Left renal cortex interstitium (tissue), 4 donors: ENCODE measurements at places on chromosomes 5 and 9.
A peak's percentile ranks its signal among the peaks of the same experiment; 100 is the strongest.

DNA sequence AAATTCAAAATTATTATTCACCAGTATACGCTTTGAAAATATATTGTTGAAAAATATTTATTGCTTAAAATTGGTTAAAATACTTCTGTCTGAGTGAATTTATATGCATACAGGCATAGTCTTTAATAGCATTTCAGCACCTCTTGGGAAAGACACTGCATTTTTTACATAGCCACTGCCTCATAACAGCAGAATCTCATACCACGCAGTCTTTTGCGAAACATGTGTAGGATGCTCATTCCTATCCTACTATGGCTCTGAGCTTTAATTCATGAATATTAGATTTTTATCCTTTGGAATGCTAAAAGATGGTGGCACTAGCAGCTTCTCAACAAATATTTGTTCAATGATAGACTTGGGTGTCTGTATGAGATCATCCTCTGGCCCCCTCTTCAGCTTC, 94.0 kb upstream of the SH3GL2 start:
- DNase-seq: no peak

GRCh38 chr9:112006361-112007020, 109.9 kb downstream of the UGCG start:
- DNase-seq: no peak

DNA sequence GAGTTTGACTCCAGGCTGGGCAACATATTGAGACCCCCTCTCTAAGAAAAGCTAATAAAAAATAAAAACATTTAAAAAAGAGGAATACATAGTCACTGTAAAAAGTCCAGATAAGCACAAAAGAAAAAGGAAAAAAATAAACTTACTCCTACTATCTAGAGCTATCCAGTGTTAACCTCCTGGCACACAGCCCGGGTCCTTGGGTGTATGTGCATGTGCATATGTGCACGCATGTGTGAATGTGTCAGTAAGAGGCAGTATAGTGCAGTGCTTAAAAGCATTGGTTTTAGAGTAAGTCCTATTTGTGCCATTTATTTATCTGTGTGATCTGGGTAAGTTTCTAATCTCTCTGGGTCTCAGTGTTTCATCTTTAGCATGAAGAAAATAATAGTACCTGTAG, 26.7 kb downstream of the FAM219A start:
- no peak for DNase-seq

DNA sequence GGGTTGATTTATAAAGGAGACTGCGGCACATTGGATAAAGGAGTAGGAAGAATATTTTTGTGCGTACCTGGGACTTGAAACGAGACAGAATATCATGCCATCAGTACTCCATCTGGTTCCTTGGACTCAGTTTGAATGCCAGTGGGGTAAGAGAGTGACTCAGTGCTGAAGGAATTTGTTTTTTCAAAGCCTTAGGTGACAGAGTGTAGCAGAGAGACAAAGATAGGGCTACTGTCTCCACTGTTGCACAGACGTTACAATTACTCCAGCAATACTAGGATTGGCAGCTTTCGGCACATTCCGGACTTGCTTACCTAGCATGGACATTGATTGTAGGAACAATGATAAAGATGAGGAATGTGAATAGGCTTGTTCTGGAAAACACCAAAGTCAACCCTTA, 250.7 kb downstream of the KCTD16 start:
- no peak for DNase-seq

DNA sequence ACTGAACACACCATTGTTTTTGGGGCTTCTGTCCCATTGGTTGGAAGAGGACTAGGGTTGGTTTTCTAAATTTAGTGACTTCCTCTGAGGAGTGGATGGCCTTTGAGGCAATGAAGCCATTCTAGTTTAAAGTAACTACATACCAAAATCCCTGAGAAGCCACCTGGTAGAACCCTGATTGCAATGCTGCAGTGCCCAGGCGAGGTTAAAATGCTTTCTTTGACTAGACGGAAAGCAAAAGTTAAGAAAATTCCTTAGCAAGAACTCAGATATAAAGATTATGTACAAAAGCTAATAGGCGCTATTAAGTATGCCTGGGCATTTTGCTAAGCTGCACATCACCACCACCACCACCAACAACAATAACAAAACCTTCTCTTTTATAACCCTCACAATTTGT, 20.6 kb downstream of the GLRX start:
- DNase-seq: no peak

DNA sequence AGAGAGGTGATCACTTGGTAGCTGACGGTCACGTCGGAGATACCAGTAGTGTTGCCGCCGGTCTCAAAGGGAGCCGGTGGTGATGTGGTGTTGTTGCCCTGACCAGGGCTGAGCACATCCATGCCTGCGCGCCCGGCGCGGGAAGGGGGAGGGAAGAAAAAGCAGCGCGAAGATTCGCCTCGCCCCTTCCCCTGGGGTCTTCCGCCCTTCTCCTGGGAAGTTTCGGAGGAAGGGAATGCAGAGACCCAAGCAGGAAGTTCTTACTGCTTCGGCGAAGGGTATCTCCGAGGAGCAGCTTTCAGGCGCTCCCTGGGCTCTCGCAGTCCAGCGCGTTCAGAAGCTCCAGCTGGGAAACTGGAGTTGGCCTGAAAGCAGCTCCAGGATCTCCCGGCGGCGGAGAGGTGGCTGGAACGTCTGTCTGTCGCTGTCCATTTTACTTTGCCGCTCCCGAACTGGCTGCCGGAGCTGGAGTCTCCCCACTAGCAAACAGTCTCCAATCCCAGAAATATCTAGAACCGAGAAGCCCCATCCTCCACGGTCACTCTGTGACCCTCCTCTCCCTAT, 565 bp downstream of the HTR1A start:
- DNase-seq: no peak

DNA sequence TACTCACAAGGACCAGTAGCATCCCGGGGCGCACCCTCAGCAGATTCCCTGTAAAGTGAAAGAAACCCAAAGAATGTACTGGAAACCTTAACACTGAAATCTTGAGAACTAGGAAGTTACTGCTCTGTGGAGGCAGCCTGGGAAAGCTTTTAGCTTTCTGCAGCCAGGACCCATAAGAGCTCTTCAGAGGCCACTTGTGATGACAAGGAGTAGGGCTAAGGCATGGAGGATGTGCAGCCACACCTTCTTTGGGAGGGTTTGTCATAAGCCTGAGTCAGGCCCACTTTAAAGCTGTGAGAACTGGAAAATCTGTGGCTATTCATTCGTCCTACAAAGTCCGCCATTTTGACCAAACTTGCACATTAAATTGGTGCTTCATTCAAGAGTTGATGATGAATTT, 291.1 kb upstream of the TLE4 start:
- no peak for DNase-seq

DNA sequence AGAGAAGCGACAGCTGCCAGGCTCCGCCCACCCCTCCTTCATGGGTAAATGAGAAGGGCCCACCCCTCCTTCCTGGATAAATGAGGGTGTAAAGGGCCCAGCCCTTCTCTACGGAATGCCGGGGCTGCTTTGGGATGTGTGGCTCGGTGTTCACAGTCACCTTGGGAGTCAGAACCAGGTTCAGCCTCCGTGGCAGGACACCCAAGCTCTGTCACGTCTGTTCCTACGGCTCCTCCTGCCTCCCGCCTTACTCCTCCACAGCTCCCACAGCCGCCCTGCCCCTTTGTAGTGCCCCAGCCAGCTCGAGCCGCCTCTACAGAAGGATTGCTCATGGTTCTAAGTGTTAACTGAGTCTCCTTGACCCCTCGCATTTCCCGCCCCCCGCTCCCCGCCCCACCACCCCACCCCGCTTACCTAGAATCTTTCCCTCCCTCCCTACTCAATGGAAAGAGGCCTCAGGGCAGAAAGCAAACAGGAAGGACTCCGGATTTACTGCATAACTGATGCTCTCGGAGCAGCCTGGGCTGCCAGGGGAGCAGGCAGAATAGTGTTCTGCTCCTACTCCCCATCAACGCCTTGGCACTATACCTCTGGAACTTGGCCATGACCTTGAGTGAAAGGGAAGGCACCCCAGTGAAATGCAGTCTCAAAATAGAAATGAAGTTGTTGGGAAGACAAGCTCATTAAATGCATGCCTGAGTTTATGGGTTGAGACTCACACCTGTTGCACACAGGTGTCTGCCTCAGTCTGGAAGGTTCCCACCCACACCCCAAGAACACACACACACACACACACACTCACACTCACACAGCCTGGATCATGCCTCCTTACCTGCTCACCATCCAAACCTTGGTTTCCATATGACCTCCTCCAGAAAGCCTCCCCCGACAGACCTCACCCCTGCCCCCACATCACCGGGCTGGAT, 59.6 kb downstream of the NEURL1B start:
- DNase-seq: peak; percentile 56

GRCh38 chr5:78691084-78691960, 42.8 kb upstream of the LHFPL2 start:
- no peak for DNase-seq

- no peak for DNase-seq
Observed at GRCh38 chr5:74322191-74322590, 318.3 kb downstream of the ENC1 start.

GRCh38 chr9:99419070-99419469, 197.0 kb downstream of the SEC61B start:
- DNase-seq: no peak

DNA sequence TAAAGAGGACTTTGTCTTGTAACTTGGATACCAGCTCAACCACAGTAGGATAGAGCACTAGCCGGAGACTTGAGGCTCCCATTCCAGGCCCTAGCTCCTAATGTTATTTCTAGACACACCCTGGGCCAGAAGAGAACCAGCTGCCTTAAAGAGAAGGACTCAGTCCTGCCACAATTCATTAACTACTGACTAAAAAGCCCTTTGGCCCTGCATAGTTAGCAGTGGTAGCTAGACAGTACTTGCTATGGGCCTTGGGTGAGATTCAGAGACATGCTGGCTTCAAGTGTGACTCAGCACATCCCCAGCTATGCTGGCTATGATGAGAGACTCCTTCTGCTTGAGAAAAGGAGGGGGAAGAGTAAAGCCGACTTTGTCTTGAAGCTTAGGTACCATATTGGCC, 47.3 kb downstream of the TMEM167A start:
- DNase-seq: no peak
